NCI-H1105 treated with DMSO at 0.1 percent for 48 hours (cell line): ENCODE measurements at places on chromosomes 2 and 18.
A peak's percentile ranks its signal among the peaks of the same experiment; 100 is the strongest.

DNA sequence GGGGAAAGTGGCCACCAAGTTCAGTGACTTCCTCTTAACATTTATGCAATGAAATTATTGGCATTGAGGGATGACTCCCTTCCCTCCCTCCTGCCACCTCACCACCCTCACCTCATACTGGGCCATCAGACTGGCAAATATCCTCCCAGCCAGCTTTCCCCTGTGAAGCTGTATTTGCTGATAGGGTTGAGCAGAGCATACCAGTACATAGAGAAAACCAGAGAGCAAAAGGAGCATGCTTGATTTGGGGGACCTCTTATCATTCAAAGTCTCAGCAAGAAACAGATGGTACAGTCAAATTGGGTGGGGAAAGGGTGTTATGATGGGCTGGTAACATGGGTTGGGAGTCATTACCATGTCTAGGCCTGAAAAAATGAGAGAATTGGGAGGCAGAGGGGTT, 19.1 kb upstream of the B3GNT2 start:
- DNase-seq: no peak

DNA sequence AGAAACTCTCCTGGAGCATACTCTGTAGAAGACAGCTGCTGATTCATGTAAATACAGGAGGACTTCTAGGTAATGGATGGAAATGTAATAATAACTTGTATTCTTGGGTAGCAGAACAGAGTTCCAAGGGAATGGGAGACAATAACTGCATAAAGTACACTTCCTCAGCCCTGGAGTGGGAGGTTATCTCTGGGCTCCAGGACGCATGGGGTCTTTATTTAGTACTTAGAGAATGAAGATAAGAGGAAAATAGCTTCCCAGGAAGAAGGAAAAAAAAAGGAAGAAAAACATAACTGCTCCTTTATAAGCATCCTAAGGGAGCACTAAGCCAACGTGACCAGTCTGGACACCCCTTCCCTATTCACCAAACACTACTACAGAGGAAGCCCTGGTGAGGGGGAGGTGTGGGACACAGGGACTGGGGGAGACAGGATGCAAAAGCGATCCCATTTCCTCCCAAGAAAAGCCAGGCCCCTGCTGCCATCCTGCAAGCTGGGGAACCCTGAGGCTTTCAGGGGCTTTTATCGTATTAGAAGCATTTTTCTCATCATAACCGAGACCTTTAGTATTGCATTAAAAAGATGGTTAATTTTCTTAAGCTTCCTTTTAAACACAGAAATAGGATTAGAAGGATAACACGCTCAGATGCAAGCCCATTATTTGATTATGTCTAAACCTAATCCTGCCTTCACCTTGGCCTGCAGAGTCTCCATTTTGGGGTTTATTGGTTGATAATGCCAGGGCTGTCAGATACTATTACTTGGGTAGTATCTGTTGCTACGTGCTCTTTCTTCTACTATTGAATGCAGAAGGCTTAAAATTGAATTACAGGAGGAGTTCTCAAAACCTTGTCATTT, 78.5 kb downstream of the KLF7 start:
- no peak for DNase-seq

- no peak for DNase-seq
Measured at GRCh38 chr2:143776526-143777297, 647.5 kb downstream of the ARHGAP15 start.

DNA sequence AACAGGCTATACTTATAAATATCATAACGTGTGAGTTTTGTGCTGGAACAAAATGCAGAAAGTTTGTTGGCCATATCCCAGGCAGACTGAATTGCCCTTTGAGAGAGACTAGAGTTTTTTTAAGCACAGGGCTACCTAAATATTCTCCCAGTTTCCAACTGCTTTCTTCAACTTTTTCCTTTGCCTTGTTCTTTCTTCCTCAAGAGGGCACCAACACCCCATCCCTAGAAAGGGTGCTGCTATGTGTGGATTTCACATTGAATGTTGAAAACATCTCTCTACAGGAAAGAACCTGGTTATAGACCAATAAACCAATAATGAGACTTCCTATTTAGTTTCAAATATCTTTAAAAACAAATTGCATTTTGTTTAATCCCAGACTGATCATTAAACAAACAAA, 87.9 kb downstream of the ICOS start:
- DNase-seq: peak; percentile 45

DNA sequence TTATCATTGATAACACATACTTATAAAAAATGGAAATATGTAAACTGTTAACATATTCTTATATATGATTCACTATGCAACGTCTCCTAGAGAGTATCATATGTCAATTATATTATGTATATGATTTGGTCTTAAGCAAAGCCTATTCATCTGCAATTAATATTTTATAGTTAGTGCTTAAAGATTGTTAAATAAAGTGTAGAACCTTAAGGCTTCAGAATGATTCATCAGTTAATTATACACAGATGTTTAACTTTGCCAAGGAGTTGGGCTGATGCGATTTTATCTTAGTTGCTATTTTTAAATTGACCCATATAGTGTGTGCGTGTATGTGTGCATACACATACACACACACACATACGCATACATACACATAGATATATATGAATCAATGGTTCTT, 323.1 kb downstream of the RBM43 start:
- no peak for DNase-seq

DNA sequence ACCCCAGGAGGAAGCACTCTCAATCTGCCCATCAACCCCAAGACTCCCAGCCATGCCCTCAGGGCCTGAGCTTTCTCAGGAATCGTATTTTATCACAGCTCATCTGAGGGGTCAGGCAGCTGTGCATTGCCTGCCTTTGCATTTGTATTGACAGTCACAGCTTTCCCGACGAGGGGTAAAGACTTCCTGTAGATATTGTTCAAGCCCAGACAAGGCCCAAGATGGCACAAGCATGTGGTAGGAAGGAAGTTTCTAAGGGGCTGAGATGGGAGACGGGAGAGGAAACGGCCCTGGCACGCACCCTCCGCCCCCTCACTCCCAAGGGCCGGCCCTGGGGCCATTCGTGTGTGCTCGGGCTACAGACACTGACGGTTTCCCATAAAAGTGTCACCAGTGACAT, 34.2 kb upstream of the PRLH start:
- DNase-seq: no peak

DNA sequence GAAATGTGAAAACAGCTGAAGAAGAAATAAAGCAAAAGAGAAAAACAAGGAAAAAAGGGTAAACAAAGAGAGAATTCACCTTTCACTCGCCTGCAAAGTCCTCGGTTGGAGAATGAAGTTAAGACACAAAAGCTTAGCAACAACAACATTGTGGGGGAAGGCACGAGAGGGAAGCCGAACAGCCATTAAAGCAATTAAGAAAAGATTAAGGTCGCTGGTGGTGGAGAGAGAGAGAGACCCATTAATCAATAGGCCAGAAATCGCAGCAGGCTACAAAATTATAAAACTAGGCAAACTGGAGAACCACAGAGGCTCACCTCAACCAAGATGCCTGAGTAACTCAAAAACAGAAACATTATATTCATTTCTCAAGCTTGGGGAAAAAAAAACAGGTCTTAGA, 120.0 kb upstream of the SIX3 start:
- no peak for DNase-seq

DNA sequence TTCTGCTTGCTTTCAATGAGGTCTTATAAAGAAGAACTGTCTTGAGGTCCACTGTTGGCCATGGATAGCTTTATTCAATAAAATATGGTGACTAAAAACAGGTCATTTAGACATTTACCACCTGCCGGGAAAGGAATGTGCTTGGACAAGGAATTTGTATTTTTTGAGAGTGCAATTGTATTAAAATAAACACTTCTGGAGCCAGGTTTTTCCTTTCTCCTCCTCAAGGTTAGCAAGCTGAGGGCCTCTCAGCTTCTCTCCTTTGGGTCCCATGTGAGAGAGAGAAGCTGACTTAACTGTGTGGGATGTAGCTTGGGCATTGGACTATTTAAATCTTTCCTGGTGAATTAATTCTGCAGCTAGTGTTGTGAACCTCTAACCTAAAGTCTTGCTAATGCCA, 321.0 kb downstream of the MEIS1 start:
- no peak for DNase-seq

DNA sequence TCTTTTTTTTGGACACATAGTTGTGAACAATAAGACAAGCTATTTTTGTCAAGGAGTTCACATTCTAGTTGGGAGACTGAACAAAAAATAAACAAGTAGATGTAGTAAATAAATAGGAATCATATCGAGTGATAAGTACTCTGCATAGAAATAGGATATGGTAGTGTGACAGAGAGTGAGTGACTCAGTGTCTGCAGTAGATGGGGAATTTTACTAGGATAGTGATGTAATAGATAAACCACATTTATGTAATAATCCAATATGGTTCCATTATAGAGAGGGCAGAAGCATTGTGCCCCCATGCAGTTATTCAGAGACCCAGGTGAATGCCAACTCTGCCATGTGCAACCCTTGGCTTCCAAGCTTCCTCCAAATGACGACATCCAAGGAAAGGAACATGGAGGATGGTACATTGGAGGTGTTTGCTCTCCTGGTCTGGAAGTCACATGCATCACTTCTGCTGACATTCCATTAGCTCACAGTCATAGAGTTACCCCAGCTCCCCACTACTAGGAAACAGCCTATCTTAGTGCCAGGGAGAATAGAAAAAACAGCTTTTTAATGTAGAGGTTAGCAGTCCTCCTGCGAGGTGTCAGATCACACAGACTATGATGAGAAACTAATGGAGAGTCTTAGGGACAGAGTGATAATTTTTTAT, 595.4 kb downstream of the NYAP2 start:
- DNase-seq: no peak

- DNase-seq: peak; percentile 15
Measured at GRCh38 chr2:128315122-128315828, 3.4 kb downstream of the HS6ST1 start.

DNA sequence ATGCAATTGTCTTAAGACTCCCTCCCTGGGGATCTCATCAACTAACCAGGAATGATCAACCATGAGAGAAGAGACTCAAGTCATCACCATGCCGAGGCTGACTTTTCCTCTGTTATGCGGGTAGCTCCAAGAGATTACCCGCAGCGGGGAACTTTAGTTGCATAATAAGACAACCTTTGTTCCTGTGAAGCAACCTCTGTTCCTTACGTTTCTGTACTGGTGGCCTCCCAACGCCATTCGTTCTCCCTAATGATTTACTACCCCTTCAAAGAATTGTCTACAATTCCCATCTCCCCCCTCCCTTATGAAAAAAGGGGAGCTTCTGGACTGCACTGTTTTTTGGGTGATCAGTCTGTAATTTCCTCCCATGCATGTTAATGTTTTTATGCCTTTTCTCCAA, 66.1 kb upstream of the LRPPRC start:
- DNase-seq: no peak

- DNase-seq: peak; percentile 66
Measured at GRCh38 chr2:219245148-219245898, at the start of the genes GLB1L and STK16. TSS of gene GLB1L (minus strand) at chr2:219245444. CDS start at chr2:219243573, 1,871 bp downstream. TSS of gene STK16 (plus strand) at chr2:219245479. CDS start at chr2:219246000, 521 bp downstream.

- DNase-seq: no peak
Measured at GRCh38 chr2:103232865-103233264, 471.0 kb downstream of the TMEM182 start.

- DNase-seq: no peak
Measured at GRCh38 chr2:83015900-83016299, 1443.2 kb downstream of the SUCLG1 start.

GRCh38 chr2:8304821-8305766, 376.8 kb upstream of the ID2 start:
- DNase-seq: no peak

DNA sequence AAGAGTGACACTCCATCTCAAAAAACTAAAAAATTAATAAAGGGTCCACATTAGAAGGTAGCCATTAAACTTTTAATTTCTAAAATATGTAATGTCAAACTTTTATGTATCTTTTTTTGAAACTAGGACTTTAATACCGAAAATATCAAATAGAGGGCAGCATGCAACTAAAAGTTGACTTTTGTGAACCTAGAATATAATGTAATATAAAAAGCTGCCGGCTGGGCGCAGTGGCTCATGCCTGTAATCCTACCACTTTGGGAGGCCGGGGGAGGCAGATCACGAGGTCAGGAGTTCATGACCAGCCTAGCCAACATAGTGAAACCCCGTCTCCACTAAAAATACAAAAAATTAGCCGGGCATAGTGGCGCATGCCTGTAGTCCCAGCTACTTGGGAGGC, 62.8 kb downstream of the INO80D start:
- no peak for DNase-seq

GRCh38 chr2:180443888-180444287, 436.8 kb upstream of the CWC22 start:
- no peak for DNase-seq

- no peak for DNase-seq
Measured at GRCh38 chr2:204781941-204782340, 236.7 kb downstream of the PARD3B start.

GRCh38 chr18:6719910-6720683, 9.4 kb upstream of the ARHGAP28 start:
- no peak for DNase-seq

- no peak for DNase-seq
Measured at GRCh38 chr2:118292991-118293390, 204.7 kb downstream of the INSIG2 start.

- DNase-seq: no peak
Measured at GRCh38 chr2:20797096-20797495, 25.8 kb downstream of the LDAH start.

DNA sequence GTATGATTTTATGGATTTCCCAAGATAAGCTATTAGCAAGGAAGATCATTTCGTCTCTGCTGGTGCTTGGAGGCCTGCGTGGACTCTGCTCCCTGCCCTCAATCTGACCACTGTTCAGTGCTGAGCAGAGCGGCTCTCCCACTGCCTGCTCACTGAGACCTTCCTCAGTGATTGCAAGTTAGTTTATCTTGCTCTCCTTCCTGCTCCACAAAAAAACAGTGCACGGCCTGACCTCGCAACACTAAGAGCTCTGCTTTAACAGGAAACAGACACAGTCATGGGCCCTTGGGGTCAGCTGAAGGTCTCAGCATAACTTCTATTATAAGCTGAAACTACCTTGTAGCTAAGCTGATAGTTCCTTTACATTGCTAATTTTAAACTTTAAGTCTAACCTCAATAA, 53.1 kb downstream of the PRELID3A start:
- DNase-seq: no peak

GRCh38 chr2:138997346-138997745, 217.2 kb upstream of the NXPH2 start:
- DNase-seq: no peak

GRCh38 chr2:101743288-101743687, 45.8 kb downstream of the MAP4K4 start:
- no peak for DNase-seq

GRCh38 chr18:36493349-36494159, 196.0 kb downstream of the FHOD3 start:
- peak; percentile 79 for DNase-seq

DNA sequence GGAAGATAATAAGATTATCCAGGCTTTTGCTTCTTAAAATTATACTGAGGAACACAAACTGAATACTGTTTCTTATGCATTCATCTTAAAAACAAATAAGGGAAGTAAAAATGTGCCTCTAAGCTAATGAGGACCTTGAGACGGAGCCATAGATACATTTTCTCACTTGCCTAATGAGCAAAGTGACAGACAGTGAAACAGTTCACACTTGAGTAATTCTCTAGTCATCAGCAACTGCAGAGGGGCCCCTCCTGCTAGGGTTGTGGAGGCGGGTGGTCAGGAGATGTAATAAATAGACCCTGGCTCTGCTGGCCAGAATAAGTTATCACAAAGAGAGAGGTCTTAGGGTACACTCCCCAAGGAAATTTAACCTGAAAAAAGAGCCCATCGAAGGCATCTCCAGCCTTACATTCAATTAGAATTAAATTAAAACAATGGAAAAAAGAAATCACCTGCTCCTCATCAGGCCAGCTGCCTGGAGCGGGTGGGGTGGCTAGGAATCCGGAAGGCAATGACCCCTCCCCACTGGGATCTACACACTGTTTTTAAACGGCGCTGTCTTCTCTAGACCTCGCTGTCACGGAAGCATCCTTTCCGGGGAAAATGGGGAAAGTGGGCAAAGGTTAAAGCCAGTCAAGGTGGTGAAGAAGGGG, 32.6 kb upstream of the INSIG2 start:
- no peak for DNase-seq
